Inflammatory macrophage treated with lipopolysaccharide for 1 hour (primary cell): ENCODE measurements at places on chromosomes 7 and 10.

GRCh38 chr10:48444266-48444665 is 137.8 kb downstream of the MAPK8 start:
- DNase-seq, result peak; percentile 42

GRCh38 chr7:46512891-46513413 is 591.9 kb upstream of the IGFBP3 start:
- DNase-seq, result no peak

- DNase-seq, result no peak
Measured at GRCh38 chr10:103855424-103855823, at the start of gene SH3PXD2A. SH3PXD2A (minus strand) TSS chr10:103855576; CDS start chr10:103855266, 310 bp downstream.

- no peak for DNase-seq
Measured at GRCh38 chr7:54360075-54360840, 181.9 kb upstream of the VSTM2A start.

- DNase-seq, result no peak
Measured at GRCh38 chr10:73253225-73253555, 746 bp upstream of the MRPS16 start.

GRCh38 chr10:104099269-104099668 is 13.6 kb upstream of the COL17A1 start:
- no peak for DNase-seq

DNA sequence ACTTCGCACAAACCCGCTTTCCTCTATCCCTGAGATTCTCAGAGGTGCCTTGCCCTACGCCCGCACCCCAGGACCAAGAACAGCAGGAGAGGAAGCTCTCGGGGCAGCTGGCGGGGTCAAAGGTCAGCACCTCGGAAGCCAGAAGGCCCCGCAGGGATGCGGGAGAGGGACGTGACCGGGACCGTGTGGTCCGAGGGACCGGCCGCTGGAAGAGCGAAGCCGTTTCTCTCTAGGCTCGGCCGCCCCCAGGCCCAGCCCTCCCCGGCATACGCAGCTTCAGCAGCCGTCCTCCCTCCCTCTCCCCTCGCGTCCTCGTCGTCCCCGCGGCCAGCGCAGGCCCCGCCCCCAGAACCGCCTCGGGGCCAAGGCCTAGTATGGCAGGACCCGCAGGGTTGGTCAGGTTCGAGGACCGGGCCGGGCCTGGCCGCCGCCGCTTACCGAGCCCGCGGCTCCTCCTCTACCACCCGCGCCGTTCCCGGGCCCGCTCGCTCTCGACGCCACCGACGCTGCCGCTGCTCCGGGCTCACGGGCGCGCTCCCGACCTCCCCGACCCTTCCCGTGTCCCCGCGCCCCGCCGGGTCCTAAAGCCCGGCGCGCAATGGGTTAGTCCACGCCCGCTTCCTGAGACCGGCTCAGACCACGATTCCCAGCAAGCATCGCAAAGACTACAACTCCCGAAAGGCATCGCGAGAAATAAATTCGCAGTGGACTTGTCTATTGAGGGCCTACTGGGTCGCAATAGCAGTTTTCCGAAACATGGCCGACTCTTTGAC is at the start of gene ARMH3:
Gene ARMH3, minus strand, starts transcription at position 527 of the 773 bp plus-strand sequence. CDS start 16,059 bp downstream, outside the sequence.
- DNase-seq, result peak; percentile 96

- DNase-seq, result no peak
Measured at GRCh38 chr7:79734181-79734580, 280.7 kb upstream of the MAGI2 start.

- DNase-seq, result no peak
Measured at GRCh38 chr7:147298611-147299043, 1182.0 kb downstream of the CNTNAP2 start.

- DNase-seq, result no peak
Measured at GRCh38 chr10:131272897-131273451, 38.5 kb downstream of the TCERG1L start.

GRCh38 chr10:103649654-103650423 is 156.3 kb downstream of the NEURL1 start:
- DNase-seq, result no peak

- peak; percentile 58 for DNase-seq
Measured at GRCh38 chr7:2647594-2648172, 15.9 kb downstream of the TTYH3 start.

GRCh38 chr10:5563321-5563961 is 38.7 kb downstream of the CALML3 start:
- DNase-seq, result no peak

- no peak for DNase-seq
Measured at GRCh38 chr7:74404741-74405140, 49.0 kb upstream of the GTF2IRD1 start.

DNA sequence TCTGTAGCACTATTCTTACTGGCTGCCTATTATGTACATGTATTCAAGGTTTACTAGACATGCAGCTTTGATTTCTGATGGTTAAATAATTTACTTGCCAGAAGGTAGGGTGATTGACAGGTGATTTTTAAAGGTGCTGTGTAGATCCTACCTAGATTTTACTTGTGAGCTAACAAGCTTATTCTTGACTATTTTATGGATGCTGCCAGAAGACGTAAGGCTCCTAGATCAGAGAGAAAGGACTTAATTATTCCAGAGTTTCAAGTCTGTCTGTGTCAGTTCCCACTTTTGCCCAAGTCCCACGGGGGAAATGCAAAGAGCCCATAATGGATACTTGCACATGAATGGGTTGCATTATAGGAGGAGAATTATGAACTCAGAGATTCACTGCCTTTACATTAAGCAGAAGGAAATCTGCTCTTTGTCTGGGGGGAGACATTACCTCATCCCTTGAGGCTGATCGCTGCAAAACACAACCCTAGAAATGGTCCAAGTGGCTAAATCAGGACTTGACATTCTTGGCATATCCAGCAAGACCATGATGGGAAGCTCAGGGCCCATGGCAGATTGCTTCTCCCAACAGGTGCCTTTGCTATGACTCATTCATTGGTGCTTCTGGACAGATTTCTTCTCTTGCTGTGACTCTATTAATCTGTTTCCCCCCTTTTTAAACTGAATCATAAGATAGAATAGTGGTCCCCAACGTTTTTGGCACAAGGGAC is 32.1 kb downstream of the GPR158 start:
- DNase-seq, result no peak

- DNase-seq, result no peak
Measured at GRCh38 chr10:131852823-131853609, 47.8 kb upstream of the PPP2R2D start.

DNA sequence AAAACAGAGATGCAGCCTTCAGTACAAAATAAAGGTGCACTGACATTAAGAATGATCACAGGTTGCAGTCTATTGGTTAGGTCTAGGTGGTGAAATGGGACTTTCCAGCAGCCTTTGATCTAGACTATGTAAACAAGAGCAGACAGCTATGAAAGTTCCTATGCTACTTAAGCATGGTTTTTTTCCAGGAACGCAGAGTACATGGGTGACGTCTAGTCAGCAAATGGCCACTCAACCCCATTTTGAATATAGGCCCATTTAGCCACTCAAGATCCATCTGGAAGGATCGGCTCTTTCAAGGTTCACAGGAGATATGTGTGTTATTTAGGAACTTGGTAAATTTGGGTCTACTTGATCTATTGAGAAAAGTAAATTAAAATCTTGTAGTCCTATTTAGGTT is 1424.6 kb upstream of the LRRTM3 start:
- DNase-seq, result no peak

- peak; percentile 39 for DNase-seq
Measured at GRCh38 chr10:104256335-104256961, 1.8 kb downstream of the GSTO1 start.

DNA sequence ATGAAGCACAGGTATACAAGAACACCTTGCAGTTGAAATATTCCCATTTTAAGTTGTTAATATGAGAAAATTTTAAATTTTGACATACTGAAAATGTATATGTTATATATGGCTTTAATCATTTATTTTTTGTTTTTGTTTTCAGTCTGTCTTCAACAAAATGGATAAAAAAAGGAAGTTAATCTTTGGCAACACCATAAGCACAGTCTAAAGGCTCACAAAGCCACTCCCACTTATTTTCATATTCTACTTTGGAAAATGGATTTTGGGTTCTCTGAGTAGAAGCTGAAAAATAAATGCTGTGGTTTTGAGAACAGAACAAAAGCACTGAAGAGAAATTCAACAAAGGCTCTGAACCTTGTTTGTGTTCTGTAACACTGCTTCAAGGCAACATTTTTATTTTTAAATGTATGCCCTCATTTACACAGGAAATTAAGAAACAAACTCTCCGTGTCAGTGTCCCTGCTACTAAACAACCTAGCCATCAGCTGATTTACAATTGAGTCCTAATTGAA is 81.3 kb upstream of the LRRN3 start:
- DNase-seq, result peak; percentile 50

DNA sequence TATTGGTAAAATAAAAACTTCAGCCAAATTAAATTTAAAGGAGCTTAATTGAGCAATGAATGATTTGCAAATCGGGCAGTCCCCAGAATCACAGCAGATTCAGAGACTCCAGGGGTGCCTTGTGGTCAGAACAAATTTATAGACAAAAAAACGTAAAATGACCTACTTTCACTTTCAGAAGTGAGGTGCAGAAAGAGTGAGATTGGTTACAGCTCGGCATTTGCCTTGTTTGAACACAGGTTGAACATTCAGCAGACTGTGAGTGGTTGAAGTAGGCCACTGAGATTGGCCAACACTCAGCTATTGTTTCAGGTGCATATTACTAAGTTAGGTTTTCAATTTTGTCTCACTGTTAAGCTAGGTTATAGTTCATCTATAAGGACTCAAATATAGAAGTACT is 153.4 kb downstream of the BICC1 start:
- no peak for DNase-seq

DNA sequence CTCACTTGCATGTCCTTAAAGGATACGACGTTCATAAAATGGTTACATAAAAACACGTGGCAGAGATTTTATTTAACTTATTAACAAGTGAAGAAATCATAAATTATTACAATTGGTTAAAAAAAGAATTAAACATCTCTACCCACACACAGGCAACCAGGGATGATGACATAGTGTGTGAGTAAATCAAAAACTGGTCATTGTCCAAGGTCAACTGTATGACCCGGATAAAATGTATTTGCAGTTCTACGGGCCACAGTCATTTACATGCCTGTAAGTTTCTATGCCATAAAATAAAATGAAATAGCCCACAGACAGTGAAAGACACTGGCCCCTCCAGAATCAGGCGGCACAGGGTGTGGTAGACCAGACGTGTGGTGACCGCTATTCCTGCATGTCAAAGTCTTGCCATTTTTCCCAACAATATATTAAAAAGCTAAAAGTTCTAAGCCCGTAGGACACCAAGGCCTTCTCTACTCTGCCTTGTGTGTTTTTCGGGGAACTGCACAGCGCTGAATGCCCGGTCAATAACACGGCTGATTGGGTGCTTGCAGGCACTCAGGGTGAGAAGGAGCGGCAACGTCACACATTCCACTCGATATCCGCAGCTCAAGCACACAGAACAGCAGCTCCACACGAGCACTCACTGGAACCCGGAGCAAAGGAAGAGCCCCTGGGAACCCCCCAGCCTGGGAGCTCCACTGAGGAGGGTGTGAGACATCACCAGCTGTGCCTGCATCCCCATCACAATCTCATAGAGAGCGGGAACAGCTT is 143.3 kb upstream of the PPP2R2D start:
- DNase-seq, result no peak

DNA sequence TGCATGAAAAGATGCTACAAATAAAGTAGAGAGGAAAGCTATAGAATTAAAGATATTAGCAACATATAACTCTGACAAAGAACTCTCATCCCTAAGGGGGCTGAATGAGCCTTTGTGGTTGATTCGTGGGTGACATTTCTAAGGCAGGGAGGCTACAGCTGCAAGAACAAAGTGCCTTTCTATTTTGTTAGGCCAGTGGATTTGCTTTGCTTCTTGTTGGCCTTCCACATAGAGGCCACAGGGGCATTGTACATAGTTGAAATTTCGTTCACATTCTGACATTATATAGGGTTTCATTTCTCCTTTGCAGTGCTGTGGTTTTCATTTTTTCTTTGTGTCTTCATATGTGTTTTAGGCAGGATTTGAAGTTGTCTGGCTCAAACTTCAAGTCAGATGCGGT is 819.2 kb upstream of the C7orf33 start:
- no peak for DNase-seq

GRCh38 chr7:51139796-51140195 is 176.8 kb downstream of the COBL start:
- DNase-seq, result no peak

- DNase-seq, result no peak
Measured at GRCh38 chr7:101783381-101784181, 33.8 kb upstream of the CUX1 start.

GRCh38 chr7:137703291-137704010 is 143.3 kb downstream of the DGKI start:
- no peak for DNase-seq

DNA sequence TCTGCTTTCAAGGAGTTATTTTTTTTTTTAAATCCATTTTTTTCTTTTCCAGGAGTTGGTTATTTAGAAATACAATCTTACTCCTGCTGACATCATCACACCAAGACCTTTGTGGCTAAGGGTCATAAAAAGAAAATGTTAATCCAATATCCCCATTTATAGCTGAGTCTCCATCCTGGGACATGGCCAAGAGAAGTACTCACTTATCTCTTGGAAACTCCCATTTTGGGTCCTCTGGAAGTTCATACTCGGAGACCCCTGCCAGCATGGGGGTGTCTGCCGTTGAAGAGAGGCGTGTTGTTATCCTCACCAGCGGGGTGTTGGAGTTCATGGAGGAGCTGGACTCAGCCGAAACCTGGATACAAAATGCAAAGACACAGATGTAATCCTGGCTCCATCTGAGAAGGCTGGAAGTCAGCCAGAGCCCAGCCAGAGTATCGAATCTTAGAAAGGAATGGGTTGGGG is 94.6 kb downstream of the FGFR2 start:
- no peak for DNase-seq

- DNase-seq, result peak; percentile 26
Measured at GRCh38 chr7:107147464-107148393, 21.1 kb upstream of the HBP1 start.

DNA sequence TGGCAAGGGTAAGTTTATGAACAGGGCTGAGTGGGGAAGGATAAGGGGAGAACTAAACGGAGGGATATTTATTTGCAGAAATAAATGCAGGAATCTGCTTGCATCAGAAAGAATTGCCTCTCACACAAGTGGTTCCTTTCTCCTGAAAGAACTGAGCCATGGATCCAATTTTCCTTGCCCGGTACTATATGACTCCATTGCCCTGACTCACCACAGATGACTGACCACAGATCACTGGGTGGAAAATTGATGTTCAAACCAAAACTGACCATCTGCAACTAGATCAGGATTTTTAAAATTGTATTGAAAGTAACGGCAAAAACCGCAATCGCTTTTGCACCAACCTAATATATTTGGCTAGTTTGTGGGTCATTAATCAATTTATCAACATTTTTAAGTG is 6.2 kb upstream of the MACC1 start:
- DNase-seq, result no peak
